ENCODE measurements at places on chromosomes 5 and 9.

- DNase-seq: peak; percentile 36
Measured at GRCh38 chr5:76451031-76451701, 48.1 kb downstream of the IQGAP2 start.

DNA sequence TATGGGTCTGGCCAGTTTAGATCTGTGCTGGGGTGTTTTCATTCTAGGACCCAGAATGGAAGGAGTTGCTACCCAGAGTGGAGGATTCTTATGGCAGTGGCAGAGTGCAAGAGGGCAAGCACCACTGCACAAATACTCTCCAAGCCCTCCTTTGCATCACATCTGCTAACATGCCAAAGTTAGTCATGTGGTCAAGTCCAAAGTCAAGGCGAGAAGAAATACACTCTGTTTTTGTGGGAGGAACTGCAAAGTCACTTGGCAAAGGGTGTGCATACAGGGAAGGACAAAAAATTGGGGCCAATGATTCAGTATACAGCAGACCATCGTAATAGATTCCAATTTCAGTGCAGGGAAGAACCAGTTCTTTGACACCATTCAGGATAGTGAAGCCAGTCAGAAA is 43.9 kb upstream of the HMGCS1 start:
- no peak for DNase-seq

- no peak for DNase-seq
Measured at GRCh38 chr5:168047669-168048111, 243.8 kb upstream of the WWC1 start.

GRCh38 chr5:81183811-81184748 is 49.0 kb upstream of the CKMT2 start:
- no peak for DNase-seq

DNA sequence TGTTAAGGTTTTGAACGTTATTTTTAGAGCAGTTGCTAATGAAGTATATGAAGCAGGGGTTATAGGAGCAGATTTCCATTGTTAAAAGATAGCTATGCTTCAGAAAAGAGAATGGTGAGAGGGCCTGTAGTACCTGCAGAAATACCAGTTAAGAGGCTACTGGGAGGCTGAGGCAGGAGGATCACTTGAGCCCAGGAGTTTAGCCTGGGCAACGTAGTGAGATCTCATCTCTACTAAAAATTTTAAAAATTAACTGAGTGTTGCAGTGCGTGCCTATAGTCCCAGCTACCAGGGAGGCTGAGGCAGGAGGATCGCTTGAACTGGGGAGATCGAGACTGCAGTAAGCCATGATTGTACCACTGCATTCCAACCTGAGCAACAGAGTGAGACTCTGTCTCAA is 148.8 kb downstream of the ZCCHC7 start:
- no peak for DNase-seq

DNA sequence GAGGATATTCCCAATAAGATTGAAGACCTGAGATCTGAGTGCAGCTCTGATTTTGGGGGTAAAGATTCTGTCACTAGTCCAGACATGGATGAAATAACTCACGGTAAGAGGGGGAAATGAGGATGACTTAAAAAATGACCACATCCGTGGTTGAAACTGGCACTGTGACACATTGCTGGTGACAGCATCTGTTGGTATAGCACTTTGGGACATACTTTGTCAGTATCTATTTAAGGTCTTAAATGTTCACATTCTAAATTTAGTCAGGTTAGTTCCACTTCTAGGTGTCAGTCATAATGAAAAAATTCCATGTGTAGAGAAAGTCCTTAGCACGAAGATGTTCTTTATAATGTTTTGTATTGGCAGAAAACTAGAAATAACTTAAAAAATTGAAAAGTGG is 70.9 kb downstream of the GAPVD1 start:
- no peak for DNase-seq

GRCh38 chr5:10679336-10679988 is 81.6 kb downstream of the DAP start:
- no peak for DNase-seq

- no peak for DNase-seq
Measured at GRCh38 chr9:109799141-109799540, 19.1 kb downstream of the PALM2AKAP2 start.

- no peak for DNase-seq
Measured at GRCh38 chr5:125868036-125868435, 555.2 kb upstream of the GRAMD2B start.

GRCh38 chr9:136977223-136977622 is at the start of gene PTGDS:
TSS of gene PTGDS (plus strand) at chr9:136977504. CDS start at chr9:136977579, 75 bp downstream.
- DNase-seq: no peak

DNA sequence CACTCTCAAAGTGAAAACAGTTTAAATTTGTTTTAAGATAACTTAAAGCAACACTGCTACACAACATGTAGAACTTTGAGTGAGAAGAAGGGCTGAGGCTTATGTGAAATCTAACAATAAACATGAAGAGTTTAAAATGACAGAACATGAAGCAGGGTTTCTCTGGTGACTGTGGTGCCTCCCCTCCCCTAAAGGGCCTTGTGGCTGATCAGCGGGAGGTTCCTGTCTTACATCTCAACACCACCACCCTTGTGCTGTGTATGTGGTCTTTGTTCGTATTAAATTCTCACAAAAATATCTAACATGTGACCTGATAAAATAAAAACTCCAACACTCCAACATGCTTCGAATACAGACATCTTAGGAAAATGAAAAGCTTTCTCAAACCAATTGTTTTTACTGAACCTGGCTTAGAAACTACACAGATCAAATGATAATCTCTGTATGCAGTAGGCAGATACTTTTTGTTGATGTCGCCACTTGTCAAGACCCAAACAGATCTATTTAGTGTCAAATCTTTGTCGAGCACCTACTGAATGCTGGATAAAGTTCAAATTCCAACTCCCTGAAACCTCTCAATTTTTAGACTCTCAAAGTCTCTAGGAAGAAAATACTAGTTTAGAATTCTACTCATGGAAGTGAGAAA is 9.9 kb upstream of the IQGAP2 start:
- peak; percentile 50 for DNase-seq

GRCh38 chr9:114399381-114399780 is 11.6 kb upstream of the AKNA start:
- no peak for DNase-seq

- no peak for DNase-seq
Measured at GRCh38 chr9:36135741-36136271, 727 bp upstream of the GLIPR2 start.

DNA sequence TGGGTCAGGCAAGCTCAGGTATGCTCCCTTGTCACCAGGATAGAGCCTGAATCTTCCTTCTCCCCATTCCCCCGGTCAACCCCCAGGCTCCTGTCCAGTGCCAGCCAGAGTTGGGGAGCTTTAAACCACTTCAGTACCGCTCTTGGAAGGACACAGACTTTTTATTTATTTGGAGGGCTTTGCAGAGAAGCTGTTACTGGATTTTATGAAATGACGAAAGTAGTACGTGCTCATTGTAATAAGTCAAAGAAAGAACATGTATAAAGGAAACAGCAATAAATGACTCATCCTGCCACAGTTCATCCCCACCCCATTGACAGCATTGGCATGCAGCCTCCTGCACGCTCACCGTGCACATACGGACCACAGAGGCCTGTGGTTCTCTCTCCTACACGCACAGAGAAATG is 230.3 kb downstream of the AUH start:
- peak; percentile 54 for DNase-seq

DNA sequence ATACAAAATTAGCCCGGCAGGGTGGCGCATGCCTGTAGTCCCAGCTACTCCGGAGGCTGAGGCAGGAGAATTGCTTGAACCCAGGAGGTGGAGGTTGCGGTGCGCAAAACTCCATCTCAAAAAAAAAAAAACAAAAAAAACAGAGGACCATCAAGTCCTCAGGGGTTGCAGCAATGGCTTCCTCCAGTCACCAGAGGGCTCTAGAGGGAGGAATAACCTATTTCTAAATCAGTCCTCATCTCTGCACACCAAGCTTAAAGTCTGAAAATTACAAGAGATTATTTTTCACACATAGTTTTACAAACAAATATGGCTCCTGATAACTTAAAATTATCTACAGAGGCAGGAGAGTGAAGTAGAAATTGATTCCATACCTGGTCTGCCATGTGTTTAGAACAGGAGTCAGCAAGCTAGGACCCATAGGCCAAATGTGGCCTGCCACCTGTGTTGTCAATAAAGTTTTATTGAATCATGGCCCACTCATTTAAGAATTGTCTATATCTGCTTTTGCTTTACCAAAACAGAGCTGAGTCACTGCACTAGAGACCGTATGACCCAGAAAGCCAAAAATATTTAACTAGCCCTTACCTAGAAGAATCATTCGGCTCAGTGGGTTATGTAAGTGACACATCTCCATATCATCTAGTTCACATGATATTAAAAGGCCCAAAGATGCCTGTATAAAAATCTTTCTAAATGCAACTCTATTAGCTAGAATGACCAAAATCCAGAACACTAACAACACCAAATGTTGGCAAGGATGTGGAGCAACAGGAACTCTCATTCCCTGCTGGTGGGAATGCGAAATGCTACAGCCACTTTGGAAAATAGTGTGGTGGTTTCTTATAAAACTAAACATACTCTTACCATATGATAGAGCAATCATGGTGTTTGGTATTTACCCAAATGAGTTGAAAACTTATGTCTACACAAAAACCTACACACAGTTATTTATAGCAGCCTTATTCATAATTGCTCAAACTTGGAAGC is 207.7 kb downstream of the FRMD3 start:
- peak; percentile 30 for DNase-seq

DNA sequence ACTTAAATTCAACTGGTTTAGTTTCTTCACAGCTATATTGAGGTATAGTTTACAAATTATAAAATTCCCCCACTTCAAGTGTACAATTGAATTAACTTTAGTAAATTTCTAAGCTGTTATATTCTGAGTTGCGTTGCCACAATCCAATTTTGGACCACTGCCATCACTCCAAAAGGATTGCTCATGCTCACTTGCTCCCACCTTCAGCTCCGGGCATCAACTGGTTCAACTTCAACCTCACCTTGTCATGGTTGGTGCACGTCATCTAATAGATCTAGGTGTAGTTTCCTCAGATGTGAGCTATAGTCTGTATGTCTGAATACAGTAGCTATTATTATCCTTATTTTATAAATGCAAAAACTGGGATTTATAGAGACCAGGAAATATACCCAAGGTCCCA is 942.5 kb upstream of the WWC1 start:
- no peak for DNase-seq
